ENCODE measurements at places on chromosomes 4 and X.

GRCh38 chrX:42751573-42751972, 26.4 kb downstream of the PPP1R2C start:
- DNase-seq: no peak

- no peak for DNase-seq
These were observed 765.0 kb upstream of the DIAPH2 start for GRCh38 chrX:95919605-95920004.

- no peak for DNase-seq
These were observed 566.0 kb upstream of the TENM3 start for GRCh38 chr4:181677201-181677600.

- DNase-seq: no peak
These were observed 172.1 kb downstream of the MID1IP1 start for GRCh38 chrX:38973322-38973721.

GRCh38 chrX:153434801-153435200, 11.1 kb downstream of the TREX2 start:
- no peak for DNase-seq

GRCh38 chr4:182937268-182938204, 20.4 kb upstream of the DCTD start:
- DNase-seq: no peak

- DNase-seq: peak; percentile 67
These were observed 63.8 kb upstream of the MTM1 start for GRCh38 chrX:150504397-150505182.
